NCI-H510A treated with DMSO at 0.1 percent for 48 hours (cell line): ENCODE measurements at places on chromosomes 4 and X.

DNA sequence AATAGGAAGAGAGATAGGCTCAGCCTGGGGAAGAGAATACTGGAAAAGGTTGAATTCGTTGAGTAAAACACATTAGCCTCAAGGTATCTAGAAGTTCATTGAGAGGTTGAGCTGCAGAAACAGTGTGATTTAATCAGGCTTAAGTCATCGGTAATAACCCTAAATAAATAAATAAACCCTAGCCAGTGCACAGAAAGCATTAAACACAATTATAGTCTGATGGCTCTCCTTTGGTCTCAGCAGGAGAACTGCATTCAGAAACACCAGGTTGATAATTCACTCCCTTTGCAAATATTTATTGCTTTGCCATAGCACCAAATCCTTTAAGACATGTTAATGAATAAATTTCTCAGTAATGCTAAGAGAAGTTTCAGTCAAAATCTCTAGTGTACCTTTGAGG, 9.6 kb downstream of the DCX start:
- no peak for DNase-seq

DNA sequence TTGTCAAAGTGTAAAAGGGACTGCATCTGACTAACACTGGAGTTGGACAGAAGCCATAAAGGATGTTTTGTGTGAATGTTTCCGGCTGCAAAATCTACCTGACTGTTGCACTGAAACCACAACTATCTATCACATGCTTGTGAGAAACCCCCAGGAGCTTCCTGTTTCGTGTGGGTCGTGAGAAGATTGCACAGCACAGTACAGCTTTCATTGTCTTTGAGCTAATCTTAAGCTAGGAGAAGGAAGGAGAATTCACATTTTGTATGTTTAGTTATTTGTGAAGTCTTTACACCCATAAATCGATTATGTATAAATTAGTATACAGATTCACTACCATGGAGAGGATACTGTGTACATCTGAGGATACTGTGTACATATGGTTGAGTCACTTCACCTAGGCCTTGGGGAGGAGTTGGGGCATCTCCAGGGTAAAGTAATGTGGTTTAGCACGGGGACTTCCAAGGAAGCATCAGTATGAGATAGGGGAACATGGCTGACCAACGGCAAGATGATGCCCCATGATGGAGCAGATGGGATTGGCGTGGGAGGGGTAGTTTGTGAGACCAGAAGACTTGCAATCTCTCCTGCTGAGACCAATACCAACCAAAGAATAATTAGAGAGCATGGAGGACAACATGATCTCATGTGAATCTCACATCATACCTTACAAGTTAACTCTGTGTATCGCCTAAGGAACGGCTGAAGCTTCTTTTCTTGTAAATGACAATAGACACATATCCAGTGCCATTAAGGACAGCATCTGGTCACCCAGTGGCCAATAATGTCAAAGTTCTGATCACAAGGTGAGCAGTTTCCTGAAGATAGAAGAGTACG, 43.1 kb upstream of the FAM9C start:
- no peak for DNase-seq

GRCh38 chr4:17058536-17058915, 160.1 kb upstream of the LDB2 start:
- no peak for DNase-seq

- peak; percentile 85 for DNase-seq
These were observed at the start of gene BTC for GRCh38 chr4:74794382-74795010. Gene BTC, minus strand, starts transcription at chr4:74794523. Its CDS starts 198 bp downstream, at chr4:74794325.

GRCh38 chrX:126900937-126901336, 81.4 kb downstream of the PRR32 start:
- DNase-seq: no peak

DNA sequence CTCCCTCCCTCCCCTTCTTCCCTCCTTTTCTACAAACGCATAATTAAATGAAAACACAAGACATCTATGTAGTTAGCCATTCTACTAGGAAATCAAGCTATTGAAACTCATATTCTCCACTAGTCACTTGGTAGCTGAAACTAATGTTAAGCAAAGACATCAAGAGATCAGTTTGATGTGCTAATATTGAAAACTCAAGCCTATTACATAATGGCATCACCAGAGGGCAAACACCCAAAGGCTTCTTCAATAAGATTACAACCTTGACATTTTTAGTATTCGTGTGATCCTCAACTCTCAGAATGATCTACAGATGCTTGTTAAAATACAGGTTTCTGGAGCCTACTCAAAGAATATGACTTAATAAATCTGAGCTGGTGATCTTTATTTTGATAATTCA, 6.2 kb upstream of the GUCY1A1 start:
- DNase-seq: no peak

- no peak for DNase-seq
These were observed 67.7 kb downstream of the RHOH start for GRCh38 chr4:40264497-40264896.

DNA sequence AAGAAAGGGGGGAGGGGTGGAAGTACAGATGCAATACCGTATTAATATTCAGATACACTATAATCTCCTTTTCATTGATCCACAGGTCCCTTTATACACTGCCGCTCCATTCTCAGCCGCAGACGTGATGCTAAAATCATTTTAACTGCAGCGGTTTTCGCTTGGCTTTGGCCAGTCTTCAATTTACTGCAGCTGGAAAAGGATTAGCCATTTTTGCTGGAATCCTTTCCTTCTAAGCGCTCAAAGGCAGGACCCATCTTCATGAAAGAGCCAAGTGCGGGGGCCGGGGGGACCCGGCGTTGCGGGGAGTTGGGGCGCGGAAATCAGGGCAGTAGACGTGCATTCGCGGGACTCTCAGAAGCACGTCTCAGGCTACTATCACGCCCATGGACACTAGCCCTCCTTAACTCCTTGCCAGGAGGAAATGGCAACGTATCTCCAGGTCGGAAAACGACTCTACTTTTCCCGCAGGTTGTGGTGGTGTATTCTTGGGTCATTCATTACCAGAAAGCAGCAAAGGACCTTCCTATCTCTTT, 1.7 kb upstream of the PCDH10 start:
- DNase-seq: peak; percentile 34

- no peak for DNase-seq
These were observed 57.9 kb downstream of the TKTL2 start for GRCh38 chr4:163415668-163416067.

DNA sequence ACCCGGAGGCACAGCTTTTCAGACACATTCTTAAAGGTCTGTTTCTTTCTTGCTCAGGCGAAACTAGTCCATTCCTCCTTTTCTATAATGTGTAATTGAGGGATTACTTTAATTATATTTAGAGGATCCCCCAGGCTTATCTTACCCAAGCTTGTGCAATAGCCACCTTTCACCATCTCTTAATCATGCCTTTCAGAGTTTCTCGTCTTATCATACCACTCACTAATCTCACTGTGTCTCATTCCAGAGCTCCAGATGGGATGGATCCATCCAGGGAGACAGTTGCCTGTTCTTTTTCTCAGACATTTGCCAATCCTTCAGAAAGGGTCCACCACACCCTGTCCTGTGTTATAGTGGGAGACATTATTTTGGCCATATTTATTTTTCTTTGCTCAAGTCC, 12.5 kb downstream of the SPARCL1 start:
- DNase-seq: no peak

- DNase-seq: no peak
These were observed 321.2 kb upstream of the BMP3 start for GRCh38 chr4:80709082-80709869.

DNA sequence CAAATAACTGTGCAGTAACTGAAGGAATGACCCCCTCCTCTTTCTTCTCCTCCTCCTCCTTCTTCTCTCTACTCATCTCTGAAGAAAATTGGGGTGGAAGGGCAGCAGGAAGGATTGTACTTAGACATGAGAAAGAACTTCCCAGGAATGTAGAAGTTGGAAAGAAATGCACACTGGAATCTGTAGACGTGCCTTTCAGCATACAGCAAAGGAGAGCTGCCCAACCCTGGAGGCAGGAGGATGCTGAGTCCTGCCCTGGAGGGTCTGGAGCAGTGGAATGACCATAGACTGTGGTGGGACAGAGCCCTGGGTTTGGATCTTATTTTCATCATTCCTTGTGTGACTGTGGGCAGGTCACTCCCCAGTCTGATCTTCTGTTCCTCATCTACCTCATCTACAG, 80.1 kb downstream of the PJA1 start:
- DNase-seq: no peak

DNA sequence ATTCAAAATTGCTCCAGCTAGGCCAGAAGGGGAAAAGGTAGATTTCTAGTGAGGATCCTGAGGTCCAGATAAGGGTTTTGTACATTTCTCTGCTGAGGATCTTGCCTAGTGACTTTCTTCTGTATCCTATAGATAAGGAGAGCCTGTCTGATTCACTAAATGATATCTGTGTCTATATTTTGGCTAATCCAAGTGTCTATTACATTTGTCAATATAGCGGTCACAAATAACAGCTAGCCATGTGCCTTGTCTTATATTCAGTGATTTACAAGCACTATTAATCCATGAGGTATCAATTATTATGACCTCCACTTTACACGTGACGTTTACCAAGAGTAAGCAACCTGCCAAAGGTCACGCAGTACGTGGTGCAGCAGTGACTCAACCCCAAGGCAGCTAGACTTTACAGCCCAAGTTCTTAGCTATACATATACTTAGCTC, 41.6 kb downstream of the TMEM165 start:
- DNase-seq: no peak

GRCh38 chr4:56438766-56439165, 2.7 kb downstream of the PAICS start:
- no peak for DNase-seq

DNA sequence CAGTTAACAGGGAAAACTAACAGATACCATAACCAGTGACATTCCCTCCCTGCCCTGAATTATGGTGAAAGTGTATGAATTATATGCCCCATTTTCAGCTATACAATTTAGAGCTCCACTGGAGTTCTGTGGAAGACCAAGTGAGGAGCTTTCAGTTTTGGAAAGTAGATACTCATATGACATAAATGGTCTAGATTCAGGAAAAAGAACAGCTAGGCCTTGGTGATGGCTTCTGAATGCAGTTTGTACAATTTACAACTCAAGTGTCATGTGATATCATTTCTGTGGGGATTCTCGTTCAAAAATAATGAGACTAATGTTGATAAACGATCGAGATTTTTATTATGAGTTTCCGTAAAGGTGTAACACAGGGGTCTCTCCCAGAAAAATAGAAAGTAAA, 8.2 kb upstream of the SEC24B start:
- DNase-seq: no peak

DNA sequence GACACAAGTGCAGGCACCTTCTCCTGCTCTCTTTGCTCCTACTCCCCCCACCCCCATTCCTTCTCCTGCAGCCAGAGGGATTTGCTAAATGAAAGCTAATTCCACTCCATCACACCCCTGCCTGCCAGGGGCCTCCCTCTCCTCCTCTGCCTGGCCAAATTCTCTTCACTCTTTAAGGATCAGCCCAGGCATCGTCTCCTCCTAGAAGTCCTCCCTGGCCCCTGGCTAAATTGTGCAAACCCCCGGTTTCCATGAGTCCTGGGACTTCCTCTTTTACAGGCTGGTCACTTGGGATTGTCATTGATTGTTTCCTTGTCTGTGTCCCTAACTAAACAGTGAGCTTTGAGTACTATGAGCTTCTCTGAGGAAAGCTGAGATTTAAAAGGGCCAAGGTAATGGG, 8.7 kb upstream of the ABLIM2 start:
- no peak for DNase-seq

- no peak for DNase-seq
These were observed 11.5 kb downstream of the NAT8L start for GRCh38 chr4:2070421-2071251.

DNA sequence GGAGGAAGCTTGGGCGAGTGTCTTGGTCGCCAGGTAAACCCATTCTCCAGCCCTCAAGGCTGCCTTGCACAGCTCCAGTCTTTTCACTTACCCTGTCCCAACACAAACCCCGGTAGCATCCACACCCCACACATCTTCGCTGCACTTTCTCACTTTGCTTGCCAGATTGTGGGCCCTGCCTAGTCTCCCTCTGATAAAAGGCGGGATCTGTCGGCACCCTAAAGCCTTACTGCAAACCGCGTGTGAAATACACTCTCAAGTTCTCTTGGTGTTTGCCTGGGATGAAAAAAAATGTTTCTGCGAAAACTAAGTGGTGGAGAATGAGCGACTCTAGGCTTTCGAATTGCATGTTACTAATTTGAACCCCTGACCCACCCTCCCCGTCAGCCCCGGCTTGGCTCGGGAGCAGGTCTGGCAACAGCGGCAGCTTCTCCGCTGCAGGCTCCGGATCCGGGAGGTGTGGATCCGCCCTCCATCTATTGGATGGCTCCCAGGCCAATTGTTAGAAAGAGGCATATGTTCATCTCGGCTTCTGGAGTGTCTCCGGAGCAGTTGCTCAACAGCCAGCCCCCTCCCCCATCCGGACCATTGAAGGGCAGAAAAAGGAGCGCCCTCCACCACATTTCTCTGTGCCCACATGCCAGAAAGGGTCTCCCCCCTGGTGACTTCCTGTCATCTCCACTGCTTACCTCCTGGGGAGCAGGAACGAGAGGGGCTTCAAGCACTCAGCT, 3.0 kb upstream of the CITED1 start:
- DNase-seq: peak; percentile 48

DNA sequence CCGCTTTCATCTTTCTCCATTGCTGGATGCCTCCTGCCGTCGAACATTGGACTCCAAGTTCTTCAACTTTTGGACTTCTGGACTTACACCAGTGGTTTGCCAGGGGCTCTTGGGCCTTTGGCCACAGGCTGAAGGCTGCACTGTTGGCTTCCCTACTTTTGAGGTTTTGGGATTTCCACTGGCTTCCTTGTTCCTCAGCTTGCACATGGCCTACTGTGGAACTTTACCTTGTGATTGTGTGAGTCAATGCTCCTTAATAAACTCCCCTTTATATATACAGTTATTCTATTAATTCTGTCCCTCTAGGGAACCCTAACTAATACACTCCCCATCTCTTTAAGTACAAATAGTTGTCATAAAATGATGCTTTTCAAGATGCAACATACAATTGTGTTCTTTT, 595.3 kb downstream of the ARAP2 start:
- DNase-seq: no peak

DNA sequence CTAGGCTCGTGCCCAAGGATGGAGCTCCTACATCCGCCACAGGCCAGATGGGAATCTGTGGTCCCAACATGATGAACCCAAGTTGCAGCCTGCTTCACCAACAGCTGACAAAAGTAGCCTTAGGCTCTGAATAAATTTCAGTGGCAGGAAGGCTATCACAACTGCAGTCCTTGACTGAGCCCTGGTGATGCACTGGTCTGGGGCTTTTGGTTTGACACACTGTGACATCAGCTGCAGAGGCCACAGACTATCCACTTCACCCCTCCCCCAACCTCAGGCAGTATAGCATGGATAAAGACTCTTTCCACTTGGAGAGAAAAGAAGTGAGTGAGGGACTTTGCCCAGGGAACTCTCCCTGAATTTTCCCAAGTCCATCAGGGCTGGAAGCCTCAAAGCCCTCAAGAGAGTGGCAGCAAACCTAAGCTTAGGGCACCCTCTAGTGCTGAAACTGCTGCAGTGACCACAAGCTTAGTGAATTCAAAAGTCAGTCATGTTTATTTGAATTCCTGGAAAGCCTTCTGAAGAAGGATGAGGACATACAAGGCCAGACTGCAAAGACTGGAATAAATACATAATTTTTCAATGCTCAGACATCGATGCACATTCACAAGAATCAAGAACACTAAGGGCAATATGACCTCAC, 135.0 kb upstream of the TENT5D start:
- no peak for DNase-seq

- peak; percentile 7 for DNase-seq
These were observed 19.9 kb upstream of the MXD4 start for GRCh38 chr4:2281575-2282343.

- DNase-seq: no peak
These were observed 13.5 kb downstream of the RPS6KA3 start for GRCh38 chrX:20253232-20253543.

- no peak for DNase-seq
These were observed 89.6 kb downstream of the SHROOM2 start for GRCh38 chrX:9875801-9876200.

- DNase-seq: no peak
These were observed 96.0 kb downstream of the SMARCA1 start for GRCh38 chrX:129427267-129427666.
